ENCODE measurements at places on chromosomes 7 and 10.

GRCh38 chr10:25180801-25181200 lies 6.0 kb downstream of the GPR158 start:
- no peak for DNase-seq

GRCh38 chr7:101399759-101400158 lies 37.1 kb downstream of the COL26A1 start:
- no peak for DNase-seq

GRCh38 chr10:3238115-3238871 lies 65.7 kb upstream of the PITRM1 start:
- DNase-seq = no peak

- DNase-seq = no peak
Measured at GRCh38 chr10:88062798-88063472, 199.5 kb downstream of the PTEN start.

DNA sequence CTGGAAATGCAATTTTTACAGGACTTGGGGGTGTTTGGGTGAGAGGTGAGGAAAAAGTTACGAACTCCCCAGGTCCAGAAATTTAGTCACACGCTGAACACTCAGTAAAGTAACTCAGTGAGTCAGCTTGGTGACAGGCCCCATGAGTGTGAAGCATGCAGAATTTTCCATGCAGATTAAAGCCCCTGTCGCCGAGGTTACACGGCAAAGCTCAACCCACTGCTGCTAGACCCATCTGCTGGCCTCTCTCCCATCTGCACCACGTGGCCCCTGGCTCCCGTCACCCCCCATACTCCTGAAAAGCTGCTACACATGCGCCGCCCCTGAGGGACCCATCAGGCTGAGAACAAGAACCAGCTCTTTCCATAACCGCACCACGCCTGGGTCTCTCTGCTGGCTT lies 7.0 kb upstream of the MMP21 start:
- no peak for DNase-seq

- DNase-seq = no peak
Measured at GRCh38 chr7:87810726-87811125, 65.4 kb downstream of the SLC25A40 start.

GRCh38 chr10:68727146-68727545 lies 6.1 kb downstream of the CCAR1 start:
- no peak for DNase-seq

DNA sequence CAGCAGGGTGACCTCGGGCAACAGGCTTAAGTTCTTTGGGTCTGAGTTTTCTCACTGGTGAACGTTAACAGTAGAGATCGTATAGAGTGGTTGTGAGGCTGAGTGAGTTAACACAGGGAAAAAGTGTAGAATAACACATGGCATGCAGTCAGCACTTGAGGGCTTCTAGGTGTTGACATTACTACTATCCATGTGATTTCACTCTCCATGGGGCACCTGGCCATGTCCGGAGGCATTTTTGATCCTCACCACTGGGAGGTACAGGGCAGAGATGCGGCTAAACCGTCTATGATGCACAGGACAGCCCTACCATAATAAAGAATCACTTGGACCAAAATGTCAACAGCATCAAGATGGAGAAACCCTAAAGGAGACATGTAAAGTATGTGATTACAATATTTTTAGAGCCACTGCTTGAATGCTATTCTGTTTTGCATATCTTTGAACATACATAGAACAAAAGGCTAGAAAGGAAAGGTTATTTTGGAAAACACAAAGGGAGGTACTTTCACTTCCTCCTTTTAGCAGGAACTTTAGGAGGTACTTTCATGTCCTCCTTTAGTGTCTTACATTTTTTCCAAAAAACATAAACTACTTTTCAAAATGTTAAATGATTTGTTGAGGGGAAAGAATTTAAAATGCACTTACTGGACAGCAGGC lies 44.3 kb downstream of the NOD1 start:
- DNase-seq = no peak

DNA sequence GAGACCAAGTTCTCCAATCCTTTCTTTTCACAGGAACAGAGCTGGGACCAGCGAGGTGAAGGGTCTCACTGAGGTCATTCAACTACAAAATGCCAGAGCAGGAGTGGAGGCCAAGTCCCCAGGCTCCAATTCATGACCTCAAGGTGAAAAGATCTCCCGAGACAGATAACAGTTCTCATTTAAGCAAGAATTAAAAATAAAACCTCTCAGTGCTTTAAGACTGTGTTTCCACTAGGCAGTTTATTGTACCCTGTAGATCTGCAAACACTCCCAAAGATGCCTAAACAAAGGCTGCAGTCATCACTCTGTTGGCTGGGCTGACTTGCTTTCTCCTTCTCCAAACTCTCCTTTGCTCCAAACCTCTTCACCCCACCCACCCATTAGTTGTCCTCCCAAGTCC lies 74.8 kb upstream of the CXCL12 start:
- DNase-seq = no peak

GRCh38 chr10:16987206-16987621 lies 142.4 kb downstream of the CUBN start:
- no peak for DNase-seq

DNA sequence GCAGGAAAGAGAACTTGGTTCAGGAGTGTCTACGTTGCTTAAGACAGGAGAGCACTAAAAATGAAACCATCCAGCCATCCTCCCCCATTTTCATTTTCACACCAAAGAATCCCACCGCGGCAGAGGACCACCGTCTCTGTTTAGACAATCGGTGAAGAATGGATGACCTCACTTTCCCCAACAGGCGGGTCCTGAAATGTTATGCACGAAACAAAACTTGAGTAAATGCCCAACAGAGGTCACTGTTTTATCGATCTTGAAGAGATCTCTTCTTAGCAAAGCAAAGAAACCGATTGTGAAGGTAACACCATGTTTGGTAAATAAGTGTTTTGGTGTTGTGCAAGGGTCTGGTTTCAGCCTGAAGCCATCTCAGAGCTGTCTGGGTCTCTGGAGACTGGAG lies 1.4 kb upstream of the IL6 start:
- DNase-seq = no peak

GRCh38 chr7:33632840-33633525 lies 272.4 kb upstream of the BMPER start:
- DNase-seq = no peak

GRCh38 chr7:123616223-123616622 lies 14.6 kb downstream of the ASB15 start:
- no peak for DNase-seq

DNA sequence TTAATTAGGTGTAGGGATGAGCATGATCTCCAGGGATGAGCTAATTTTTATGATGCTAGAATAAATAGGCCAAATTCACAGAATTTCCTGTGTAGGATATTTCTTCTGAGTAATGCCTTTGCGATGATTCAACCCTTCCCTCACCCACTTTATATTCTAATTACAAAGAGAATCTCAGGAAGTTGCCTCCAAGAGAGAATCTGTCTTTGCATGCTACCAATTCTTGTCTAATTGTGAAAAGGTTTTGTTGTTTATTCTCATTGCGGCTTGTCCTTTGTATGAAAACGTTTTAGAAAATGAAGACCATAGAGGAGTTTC lies 6.3 kb downstream of the C7orf57 start:
- DNase-seq = no peak

DNA sequence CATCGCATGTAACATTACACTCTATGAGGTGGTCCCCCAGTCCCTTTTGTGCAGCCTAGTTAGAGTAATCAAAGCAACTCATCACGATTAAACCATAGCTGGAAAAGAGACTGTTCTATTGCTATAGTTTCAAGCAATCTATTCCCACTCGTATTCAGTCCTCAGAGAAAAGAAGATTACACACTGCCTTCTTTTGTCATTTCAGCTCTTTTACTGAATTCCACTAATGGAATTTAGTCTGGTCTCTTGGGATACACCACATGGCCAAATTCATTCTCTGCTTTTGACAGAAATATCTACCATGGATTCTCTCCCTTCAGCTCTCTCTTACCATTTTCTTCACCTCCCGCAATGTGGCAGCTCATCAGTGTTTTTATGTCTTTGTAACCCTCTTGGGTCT lies 108.9 kb upstream of the HDAC9 start:
- no peak for DNase-seq

DNA sequence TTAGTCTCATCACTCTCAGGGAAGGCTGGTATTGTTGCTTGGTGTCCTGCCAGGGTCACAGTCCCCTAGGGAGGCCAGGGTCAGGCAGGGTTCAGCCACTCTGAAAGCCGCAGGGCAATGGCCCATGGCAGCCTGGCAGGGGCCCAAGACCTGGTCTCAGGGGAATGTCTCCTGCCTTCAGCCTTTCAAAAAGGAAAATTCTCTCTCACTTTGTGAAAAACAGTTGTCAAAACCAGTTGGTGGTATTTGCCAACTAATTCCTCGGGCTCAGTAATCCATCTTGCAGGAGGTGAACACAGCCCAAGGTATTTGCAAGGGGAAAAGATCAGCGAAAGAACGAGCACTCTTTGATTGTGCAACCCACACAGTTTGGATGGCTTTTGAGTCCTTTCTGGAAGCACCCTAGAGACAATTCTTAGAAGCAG lies 101.5 kb downstream of the JCAD start:
- no peak for DNase-seq

GRCh38 chr7:73766556-73767229 lies 3.4 kb downstream of the CLDN3 start:
- no peak for DNase-seq

- DNase-seq = no peak
Measured at GRCh38 chr10:112898540-112899390, 51.3 kb upstream of the TCF7L2 start.

DNA sequence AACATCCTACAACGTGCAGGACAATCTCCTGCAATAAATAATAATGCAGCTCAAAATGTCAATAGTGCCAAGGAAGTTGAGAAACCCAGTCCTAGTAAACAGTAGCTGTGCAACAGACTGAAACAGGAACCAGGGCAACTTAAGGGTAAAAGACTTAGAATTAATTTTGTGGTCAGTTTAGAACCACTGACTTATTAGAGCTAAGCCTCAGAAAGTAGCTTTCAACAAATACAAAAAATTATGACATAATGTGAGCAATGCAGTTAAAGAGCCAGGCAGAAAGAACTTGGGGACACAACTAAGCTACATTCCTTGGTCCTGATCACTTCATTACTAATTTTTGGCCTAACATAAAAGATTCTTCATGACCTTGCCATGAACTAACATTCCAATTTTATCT lies 195.4 kb downstream of the MACC1 start:
- no peak for DNase-seq

GRCh38 chr10:71782221-71782916 lies 9.0 kb upstream of the VSIR start:
- no peak for DNase-seq

DNA sequence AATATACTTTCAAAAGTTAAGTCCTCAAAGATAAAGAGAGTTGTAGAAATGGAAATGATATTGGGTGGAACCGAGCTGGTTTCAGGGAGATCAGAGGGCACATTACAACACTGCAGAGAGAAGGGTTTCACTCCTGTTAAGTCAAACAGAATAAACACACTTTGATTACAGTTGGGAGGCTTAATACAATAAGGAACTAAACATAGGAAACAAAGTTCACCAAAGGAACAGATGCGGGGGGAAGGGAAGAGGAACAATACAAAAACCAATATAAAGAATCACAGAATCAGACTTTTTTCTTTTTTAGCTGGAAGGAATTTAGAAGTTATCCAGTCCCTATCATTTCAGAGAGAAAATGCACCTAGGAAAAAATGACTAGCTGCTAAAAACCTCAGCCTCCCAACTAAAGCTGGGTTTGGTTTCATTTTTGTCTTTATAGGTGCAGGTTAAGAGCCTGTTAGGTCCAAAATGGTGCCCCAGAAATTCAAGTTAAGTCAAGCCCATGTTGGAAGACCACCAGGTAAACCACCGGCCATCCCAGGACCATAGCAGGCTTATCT lies 81.9 kb downstream of the DNMBP start:
- DNase-seq = no peak

- no peak for DNase-seq
Measured at GRCh38 chr7:73387908-73388414, 45.6 kb upstream of the FZD9 start.

DNA sequence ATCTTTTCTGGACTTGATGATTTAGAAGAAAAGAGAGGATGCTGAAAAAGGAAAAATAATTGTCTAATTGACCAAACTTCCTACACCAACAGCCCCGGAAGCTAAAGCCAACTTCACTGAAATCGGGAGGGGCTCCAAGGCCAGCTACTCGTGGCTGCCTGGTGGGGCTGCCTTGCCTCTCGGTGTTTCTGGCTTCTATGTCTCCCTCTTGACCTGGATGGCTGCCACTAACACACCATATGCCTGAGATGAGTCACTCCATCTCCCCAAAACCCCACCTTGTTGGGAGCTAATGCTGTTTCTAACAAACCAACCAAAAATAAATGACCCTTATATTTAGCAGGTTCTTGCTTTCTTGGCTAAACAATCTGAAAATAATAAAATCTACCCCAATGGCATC lies 87.6 kb upstream of the AFAP1L2 start:
- DNase-seq = no peak

DNA sequence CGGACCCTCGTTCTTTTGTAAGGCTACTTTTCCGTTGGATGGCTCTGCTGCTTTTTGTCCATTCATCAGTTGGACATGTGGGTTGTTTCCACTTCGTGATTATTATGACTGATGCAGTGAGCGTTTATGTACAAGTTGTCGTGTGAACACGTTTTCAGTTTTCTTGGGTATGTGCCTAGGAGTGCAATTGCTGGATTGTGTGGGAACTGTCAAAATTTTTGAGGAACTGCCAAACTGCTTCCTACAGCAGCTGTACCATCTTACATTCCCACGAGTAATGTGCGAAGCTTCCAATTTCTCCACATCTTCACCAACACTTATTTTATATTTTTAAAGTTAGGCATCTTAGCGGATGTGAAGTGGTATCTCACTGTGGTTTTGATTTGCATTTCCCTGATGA lies 10.4 kb downstream of the FKBP6 start:
- DNase-seq = no peak

GRCh38 chr7:132436121-132436520 lies 140.1 kb downstream of the PLXNA4 start:
- DNase-seq = no peak

DNA sequence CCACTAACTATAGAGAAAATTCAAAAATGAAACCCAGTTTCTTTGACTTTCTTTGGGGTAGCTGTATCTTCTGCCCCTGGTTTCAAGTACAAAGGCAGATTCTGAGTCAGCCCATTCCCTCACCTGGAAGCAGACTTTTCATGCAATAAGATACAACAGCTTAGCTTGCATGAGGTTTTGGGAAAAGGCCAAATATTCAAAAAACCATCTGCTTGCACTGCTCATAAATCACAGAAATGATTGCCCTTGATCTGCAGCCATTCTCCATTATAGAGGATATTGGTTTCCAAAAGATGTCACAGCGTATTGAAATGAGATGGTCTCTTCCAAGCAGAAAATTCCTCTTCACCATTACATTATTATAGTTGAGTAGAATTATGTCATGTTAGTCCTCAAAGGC lies 354.0 kb downstream of the PHF14 start:
- DNase-seq = no peak

DNA sequence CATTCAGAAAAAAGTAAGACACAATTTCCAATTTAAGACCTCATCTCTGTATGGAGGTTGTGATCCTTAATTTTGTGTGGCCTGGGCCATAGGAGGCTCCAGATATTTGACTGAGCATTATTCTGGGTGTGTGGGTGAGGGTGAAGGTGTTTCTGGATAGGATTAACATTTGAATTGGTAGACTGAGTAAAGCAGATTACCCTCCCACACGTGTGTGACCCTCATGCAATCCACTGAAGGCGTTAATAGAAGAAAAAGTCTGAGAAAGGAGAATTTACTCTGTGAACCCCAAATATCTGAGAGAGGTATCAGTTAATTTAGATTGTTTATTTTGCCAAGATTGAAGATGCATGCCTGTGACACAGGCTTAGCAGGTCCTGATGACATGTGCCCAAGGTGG lies 328.0 kb upstream of the POT1 start:
- DNase-seq = no peak

GRCh38 chr10:102230861-102231356 lies 4.8 kb downstream of the ELOVL3 start:
- no peak for DNase-seq

GRCh38 chr7:44064791-44065430 lies 456 bp downstream of the PGAM2 start:
- DNase-seq = no peak

All from T-helper 22 cell (primary cell).